Renal cortex interstitium (tissue), 15 donors: ENCODE measurements at places on chromosomes 7 and 10.

- no peak for DNase-seq
These were observed 160.9 kb downstream of the LRRC4 start for GRCh38 chr7:127870231-127870907.

DNA sequence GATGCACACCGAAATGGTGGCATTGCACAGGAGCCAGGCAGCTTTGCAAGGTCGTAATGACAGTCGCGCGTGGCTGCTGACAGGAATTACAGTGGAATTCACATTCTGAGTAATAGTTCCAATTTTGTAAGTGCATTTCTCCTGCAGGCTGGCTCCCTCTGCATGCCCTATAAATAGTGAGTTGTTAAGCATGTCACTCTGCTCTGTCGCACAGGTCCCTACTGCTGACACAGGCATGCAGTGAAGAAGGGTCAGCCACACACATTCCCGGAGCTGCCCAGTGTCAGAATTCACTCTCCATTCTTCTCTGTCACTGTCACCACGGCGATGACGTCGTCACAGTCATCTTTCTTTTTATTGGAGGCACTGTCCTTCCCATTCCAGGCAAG, 49.2 kb upstream of the SHH start:
- DNase-seq = no peak

DNA sequence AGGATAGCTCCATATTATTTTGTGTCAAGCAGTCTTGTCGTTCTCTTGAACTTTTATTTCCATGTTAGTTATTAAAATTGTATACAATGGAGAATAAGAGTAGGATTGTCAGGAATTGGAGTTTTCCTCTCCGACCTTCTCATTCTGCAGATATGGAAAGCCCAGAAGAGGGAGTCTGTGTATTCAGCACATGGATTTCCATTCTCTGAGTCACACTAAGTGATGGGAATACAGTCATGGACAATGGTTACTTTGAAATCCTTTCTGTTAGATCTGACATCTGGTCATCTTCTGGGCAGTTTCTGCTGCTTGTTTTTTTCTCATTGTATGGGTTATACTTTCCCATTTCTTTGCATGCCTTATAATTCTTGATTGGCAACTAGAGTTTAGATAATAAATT, 5.0 kb upstream of the TASOR2 start:
- DNase-seq = no peak

- DNase-seq = no peak
These were observed 46.9 kb upstream of the KMT2E start for GRCh38 chr7:104967088-104967487.

DNA sequence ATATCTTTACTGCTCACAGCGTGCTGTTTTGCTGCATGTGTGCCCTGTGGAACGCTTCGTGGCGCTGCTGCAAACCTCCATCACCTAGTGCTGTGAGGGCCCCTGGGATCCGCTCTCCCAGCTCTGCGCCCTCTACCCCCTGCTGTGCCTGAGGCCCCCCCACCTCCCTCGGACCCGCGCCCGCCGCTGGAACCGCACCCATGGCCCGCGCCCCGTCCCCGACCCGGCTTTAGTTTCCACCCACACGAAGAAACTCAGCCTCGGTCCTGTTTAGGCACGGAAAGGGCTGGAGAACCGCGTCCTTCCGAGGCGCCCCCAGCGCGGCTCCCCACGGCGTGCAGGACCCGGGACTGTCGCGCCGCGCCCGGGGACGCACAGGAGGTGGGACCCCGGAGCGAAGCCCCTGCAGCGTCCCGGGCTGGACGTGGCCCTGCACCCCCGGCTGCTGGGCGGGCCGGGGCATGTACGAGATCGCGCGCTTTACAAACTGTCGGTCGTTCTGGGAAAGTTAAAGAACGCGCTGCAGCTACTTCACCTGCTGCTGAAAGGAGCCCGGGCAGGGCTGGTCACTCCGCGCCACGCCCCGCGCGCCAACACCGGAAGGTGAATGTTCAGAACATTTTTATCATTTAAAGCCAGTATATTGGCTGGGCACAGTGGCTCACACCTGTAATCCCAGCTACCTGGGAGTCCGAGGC, 54.3 kb downstream of the BMS1 start:
- DNase-seq = no peak

DNA sequence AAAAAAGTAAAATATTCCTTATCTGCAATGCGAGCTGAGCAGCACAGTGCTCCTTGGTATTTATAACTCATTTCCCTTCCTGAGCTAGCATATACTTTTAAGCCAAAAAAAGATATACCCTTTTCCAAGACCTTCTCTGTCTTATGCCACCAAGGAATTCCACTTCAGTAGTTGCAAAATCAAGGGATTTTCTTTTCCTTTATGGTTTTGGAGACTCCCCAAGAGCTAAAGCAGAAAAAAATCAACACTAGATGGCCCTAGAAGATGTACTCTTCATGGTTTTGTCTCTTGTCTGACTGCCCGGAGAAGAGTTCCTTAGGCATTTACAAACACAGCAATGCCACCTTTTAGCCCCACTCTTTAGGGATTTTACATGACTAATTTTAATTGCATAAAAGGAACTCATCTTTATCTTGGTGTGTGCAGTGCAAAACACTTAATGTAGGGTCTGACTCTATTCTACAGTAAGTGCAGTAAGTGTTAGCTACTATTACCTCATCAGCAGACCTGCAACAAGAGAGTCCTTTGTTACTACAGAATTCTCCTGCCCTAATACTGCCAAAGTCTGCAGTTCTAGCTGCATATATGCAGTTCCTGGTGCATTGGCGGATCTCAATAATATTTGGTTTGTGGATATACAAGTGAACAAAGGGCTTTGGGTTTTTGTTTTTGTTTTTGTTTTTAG, 443.3 kb downstream of the GFRA1 start:
- DNase-seq = no peak

DNA sequence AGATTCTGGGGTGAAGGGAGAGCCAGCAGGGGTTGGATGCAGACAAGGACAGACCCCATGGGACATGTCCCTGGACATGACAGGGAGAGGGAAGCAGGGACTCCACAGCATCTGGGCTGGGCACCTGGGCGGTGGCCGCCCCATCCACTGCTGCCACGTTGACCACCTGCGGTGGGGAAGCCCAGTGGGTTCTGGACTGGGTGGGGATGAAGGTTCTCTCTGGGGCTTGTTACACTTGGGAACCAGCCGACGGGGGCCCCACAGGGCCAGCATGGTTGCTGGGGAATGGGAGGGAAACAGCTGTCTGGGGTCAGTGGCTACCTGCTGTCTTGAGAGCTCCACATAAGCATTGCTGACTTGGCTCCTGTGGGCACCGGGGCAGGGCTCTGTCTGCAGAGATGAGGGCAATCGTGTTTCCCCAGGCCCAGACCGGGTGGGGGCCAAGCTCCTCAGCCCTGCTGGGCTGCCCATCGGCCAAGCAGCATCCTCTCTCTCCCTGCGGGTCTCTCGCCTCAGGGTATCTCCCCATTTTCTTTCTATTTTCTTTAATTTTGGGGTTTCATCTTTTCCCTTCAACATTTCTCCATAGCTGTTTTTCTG, 443.6 kb upstream of the PFKP start:
- no peak for DNase-seq

DNA sequence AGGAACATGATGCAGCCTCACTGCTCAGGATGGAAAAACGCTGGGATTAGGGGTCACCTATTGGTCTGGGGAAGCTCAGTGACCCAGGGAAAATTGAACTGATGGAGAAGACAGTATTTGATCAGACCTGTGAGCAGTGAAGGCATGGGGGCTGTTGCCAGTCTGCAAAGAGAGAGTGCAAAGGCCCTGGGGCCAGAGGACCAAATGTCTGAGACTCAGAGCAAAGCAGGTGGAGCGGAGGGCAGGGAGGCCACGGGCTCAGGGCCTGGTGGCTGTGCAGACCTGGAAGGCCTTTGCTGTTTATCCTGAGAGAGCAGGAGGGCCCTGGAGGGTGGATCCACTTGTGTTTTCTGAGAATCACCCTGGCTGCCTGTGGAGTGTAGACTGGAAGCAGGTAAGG, 67.1 kb downstream of the INPP5A start:
- no peak for DNase-seq

DNA sequence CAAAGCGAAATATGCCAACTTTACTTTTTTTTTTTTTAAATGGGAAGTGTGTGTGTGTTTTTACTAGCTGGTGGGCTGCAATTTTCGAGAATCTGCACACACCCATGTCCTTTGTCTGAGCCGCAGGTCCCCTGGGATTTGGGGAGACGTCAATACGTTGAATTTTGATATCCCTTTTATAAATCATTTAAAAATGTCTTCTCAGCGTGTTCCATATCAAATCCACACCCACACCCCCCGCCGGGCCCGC, 404 bp upstream of the FMC1 start:
- DNase-seq = no peak

DNA sequence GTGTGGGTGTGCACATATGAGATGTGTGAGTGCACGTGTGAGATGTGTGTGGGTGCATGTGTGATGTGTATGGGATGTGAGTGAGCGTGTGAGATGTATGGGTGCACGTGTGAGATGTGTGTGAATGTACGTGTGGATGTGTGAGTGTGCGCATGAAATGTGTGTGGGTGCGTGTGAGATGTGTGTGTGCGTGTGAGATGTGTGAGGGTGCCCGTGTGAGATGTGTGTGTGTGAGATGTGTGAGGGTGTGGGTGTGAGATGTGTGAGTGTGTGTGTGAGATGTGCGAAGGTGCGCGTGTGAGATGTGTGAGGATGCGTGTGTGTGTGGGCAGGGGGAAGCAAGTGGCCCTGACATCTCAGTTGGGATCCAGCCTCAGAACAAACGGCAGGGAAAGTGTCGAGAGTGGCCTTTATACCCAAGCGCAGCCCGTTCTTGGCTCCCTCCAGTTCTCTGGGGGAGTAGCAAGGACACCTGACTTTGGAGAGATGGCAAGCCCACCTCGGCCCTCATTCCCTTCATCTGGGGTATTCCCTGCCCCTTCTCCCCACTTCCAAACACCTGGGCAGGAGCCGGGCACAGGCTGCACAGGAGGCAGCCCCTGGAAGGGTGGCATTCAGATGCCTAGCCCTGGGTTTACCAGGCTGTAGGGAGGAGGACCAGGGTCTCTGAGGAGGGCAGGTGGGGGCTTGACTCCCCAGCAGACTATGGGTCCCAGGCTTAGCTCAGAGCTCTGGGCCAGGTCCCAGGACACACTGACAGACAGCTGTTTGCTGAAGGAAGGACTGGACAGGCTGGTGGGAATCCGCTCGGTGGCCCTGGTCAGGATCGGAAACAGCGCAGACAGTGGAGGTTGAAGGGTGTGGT, 31.6 kb downstream of the PPIF start:
- no peak for DNase-seq

DNA sequence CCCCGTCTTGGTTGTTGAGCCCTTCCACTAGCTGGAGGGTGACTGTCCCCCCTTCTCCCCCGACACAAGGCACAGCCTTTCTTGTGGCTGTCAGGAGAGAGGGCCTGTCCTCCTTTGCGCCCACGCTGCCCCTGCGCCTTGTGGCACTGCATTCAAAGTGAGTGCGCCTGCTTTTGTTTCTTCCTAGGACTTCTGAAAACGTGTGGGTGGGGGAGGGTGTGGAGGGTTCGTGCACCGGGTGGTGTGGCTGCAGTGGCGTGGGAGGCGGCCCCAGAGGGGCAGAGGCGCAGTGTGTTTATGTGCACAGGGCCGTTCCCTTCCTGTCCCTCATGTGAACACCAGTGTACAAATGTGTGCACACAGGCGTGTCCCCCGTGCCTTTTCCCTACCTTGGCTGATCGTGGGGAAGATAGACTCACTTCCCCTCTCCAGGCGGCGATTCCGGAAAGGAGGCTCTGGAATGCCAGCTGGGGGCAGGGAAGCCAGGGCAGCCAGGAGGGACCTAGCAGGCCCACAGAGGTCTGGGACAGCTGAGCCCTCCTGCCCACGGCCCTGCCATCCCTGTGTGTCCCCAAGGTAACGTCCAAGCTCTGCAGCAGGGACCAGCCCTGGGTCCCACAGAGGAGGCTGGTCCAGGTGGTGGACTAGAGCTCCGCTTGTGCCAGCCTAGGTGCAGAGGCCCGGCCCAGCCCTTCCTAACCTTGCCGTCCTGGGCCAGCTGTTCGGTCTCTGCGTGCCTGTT, 88.8 kb downstream of the LHPP start:
- DNase-seq = no peak

- DNase-seq = no peak
These were observed 16.2 kb upstream of the OR2A5 start for GRCh38 chr7:144032516-144032915.

- no peak for DNase-seq
These were observed 139.3 kb upstream of the COBL start for GRCh38 chr7:51455948-51456347.

DNA sequence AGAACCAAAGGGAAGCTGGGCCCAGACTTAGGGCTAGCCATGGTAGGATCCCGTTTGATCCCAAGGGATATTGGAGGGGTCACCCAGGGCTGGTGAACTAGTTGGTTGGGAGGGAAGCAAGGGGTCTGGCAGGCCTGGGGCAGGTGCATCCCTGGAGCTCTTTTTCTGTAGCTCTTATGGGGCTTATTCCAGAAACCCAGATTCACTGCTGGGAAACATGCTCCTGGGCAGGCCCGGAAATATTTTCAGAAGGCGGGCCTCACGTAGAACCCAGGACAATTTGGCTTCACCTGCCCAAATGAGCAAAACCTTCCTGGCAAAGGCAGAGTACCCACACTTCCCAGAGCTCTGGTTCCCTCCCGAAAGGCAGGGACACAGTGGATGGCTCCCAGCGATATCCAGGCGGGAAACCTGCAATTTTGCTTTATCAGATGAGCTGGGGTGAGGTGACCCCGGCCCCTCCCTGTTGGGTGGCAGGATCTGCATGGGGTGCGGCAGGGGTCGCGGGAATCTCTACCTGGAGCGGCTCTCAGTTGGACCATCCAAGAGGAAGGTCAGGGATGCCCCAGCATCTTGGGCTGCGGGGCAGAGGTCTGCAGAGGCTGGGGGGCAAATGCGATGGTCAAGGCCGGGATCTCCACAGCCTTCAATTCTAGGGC, 533.9 kb downstream of the TCERG1L start:
- no peak for DNase-seq

DNA sequence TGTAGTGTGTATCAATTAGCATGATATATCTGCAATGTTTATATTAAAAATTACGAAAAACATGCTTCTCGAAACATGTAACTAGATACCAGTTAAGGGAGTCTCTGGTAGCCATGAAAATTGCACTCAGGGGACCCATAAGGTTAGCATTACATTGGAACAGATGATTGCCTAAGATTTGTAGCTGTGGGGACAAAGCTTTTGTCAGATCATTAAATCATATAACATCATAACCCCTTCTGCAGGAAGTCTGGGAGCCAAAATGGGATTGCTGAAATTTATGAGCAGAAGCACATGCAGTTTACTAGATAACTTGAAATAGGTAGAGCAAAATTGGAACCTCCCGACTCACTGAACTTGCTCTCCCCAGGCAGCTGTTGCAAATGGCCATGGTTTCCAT, 235.0 kb upstream of the IGFBP3 start:
- DNase-seq = no peak

- no peak for DNase-seq
These were observed 162.8 kb downstream of the NRF1 start for GRCh38 chr7:129774359-129774758.
